GM20000 (cell line): ENCODE measurements at places on chromosomes 12 and 14.

- no peak for DNase-seq
Measured at GRCh38 chr14:94046696-94047250, 20.6 kb downstream of the OTUB2 start.

GRCh38 chr12:9750276-9751203, 10.2 kb downstream of the CD69 start:
- peak; percentile 56 for DNase-seq

DNA sequence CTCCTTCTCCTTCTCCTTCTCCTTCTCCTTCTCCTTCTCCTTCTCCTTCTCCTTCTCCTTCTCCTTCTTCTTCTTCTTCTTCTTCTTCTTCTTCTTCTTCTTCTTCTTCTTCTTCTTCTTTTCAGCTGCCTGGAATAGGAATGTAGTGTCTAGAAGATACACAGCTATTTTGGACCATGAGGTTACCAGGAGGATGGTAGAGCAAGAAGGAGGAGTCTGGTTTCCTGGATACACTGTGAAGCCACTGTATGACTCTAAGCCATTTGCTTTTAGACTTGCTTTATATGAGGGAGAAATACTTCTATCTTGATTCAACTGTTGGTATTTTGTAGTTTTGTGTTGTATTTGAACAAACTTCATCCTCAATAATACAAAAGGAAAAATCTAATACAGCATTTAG, 3.0 kb upstream of the MYBPC1 start:
- no peak for DNase-seq

GRCh38 chr12:122992386-122992785, 11.9 kb downstream of the ARL6IP4 start:
- DNase-seq: no peak

- no peak for DNase-seq
Measured at GRCh38 chr12:52944683-52945388, 4.1 kb upstream of the KRT18 start.

GRCh38 chr12:117034249-117034648, 65.0 kb downstream of the TESC start:
- no peak for DNase-seq

- DNase-seq: no peak
Measured at GRCh38 chr14:67883717-67884116, 64.1 kb downstream of the RAD51B start.

GRCh38 chr12:27014859-27015729, 910 bp upstream of the TM7SF3 start:
- no peak for DNase-seq

DNA sequence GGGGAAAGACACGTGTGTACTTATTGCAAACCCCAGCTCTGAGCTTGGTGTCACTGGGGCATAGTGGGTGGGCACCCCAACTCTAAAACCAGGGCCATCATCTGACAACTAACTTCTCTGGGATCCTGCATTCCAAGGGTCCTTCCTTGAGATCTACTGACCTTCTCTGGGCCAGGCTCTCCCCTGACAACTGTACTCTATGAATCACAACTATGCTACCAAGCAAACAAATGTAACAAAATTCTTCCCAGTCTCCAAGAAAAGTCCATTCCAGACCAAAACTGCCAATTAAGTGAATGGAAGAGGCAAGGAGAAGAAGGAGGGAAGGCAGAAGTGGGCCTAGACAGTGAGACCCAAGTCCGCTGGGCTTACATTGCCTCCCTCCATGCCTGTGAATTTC, 38.2 kb downstream of the VWF start:
- no peak for DNase-seq
